GM19239 (cell line): ENCODE measurements at places on chromosomes 5 and 9.

GRCh38 chr9:115674091-115674490, 479.5 kb upstream of the PAPPA start:
- DNase-seq = no peak

- DNase-seq = peak; percentile 40
Measured at GRCh38 chr5:72234265-72234700, 85.8 kb downstream of the MRPS27 start.

GRCh38 chr5:69230181-69230580, 4.5 kb upstream of the CDK7 start:
- no peak for DNase-seq

DNA sequence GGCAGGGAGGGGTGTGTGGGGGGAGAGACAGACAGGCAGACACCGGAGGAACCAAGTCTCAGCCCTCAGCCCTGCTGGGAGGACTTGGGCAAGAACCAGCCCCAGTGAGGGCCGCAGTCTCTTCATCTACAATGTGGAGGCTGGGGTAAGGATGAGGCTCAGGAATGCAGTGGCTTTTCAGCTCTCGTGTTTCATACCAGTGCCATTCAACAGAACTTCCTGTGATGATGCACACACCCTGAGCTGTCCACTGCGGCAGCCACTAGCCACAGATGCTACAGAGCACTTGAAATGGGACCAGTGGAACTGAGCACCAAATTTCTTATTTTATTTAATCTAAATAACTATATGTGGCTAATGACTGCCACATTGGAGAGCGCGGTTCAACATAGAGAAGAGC, 10.7 kb downstream of the CAMK2A start:
- DNase-seq = no peak

- no peak for DNase-seq
Measured at GRCh38 chr5:133155326-133155969, 103.6 kb downstream of the HSPA4 start.

GRCh38 chr9:112654282-112654681, 63.6 kb downstream of the INIP start:
- DNase-seq = no peak

GRCh38 chr5:79189439-79190234, 46.3 kb upstream of the JMY start:
- no peak for DNase-seq

GRCh38 chr5:7673658-7674057, 177.3 kb downstream of the CFAP90 start:
- no peak for DNase-seq

- no peak for DNase-seq
Measured at GRCh38 chr5:10506535-10506934, 57.3 kb upstream of the ANKRD33B start.

- DNase-seq = no peak
Measured at GRCh38 chr9:98978231-98978681, 34.5 kb downstream of the COL15A1 start.

- DNase-seq = no peak
Measured at GRCh38 chr9:68755752-68756151, 50.7 kb downstream of the PIP5K1B start.

- no peak for DNase-seq
Measured at GRCh38 chr5:174292348-174292747, 246.8 kb downstream of the NSG2 start.

DNA sequence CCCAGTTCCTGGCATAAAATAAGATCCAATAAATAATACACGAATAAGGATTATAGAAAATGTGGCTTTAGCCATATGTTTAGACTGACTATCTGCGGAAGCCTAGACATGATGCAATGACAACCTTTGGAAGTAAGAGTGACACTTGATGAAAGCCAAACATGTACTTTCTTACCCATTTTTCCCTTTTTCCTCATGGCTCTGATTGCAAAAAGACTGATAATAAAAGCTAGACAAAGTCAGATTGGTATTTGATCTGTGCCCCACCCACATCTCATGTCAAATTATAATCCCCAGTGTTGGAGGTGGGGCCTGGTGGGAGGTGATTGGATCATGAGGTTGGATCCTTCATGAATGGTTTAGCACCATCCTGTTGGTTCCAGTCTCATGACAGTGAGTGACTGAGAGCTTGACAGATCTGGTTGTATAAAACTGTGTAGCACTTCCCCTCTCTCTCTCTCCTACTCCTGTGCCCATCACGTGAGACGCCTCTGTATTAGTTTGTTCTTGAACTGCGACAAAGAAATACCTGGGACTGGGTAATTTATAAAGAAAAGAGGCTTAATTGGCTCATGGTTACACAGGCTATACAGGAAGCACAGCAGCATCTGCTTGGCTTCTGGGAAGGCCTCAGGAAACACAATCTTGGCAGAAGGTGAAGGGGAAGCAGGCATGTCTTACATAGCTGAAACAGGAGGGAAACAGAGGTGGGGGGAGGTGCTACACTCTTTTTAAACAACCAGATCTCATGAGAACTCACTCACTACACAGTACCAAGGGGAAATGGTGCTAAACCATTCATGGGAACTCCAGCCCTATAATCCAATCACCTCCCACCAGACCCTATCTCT, 243.4 kb upstream of the PIK3R1 start:
- no peak for DNase-seq

DNA sequence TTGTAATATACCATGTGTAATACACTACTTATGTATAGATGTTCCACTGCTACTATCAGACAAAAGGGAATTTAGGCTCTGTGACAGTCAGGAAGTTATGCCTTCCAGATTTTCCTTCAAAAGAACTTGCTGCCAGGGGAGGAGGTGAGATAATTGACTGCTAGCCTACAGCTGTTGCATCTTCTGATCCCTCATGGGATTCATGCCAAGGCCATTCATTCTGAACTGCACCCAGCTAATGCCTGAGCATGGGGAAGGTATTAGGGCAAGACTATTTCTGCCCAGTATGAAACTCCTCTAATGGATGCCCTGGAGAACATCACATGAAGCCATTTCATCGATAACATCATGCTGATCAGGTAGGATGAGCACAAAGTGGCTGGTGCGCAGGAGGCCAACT, 746.5 kb upstream of the ZNF608 start:
- DNase-seq = no peak

- DNase-seq = no peak
Measured at GRCh38 chr5:89816038-89816437, 593.5 kb downstream of the CETN3 start.

- no peak for DNase-seq
Measured at GRCh38 chr5:140240987-140241706, 61.8 kb downstream of the PFDN1 start.

DNA sequence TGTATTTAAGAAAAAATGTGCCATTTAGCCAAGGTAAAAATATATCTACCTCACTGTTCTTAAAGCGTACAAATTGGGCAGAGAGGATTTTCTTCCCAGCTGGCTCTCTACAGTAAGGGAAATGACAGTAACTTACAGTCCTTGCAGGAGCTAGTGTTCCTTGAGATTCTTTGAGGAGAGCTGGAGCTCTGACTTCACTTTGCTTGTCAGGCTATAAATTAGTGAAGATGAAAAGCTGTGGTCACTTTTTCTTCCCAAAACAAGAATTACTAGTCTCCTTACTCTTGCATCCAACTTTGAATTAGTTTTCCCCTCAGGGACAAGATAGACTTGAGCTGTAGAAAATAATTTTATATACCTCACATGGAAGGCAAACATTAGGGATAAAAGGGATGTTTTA, 129.9 kb downstream of the ZSWIM6 start:
- DNase-seq = no peak

GRCh38 chr5:169467041-169467771, 116.4 kb upstream of the SPDL1 start:
- DNase-seq = no peak

DNA sequence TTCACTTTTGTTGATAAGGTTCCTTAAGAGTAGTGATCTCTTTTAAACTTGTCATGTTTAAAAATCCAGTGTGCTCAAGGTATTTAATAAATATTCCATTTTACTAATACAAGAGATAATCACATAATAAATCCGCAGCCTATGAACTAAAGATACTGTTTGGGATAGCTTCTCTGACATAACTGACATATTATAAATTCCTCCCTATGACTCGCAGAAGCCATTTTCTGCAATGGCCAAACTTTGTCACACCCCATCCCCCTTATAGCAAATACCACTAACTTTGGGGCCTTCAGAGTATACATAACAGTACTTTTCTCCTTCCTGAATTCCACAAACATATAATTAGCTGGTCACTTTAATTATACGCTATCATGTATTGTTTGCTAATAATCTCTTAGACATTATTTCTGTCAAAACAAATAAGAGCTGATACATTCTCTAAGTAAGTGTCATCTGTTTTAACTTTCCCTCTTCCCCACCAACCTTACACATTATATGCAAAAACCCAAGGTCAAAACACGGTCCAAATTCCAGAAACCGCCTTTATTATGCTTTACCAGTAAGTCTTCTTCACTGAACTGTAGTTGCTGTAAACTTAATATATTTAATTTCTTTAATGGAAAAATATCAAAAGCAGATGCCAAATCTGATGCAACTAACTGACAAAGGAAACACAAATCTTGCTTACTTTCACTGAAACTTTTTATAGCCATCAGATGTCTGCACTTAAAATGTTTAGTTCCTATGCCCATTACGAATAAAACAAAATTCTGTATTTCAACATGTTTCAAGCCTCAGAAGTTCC, 971 bp downstream of the TMEM267 start:
- no peak for DNase-seq

GRCh38 chr5:20166456-20166855, 178.5 kb upstream of the CDH18 start:
- DNase-seq = no peak

DNA sequence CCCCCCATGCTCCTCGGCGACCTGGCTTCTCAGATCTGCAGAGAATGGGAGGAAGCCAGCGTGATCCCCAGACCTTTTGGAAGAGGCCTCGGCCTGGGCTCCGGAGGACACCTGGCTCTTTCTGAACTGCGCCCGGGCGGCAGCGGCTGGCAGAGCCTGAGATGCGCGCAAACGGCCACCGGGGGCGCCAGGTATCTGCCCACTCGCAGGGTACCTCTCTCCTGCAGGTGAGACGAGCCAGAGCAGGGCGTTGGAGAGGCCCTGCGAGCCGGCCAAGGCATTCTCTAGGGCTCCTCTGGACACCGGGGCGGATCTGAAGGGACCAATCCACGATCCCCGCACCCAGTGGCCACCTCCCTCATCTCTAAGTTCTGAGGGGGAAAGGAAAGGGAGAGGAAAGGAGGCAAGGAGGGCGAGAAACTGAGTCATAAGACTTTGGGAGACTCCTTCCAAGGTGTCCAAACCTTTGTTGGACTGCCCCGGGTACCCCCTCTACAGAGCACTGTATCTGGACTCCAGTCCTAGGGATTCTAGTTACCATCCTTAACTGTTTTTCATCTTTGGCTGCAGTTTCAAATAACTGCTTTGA, 55.0 kb upstream of the SLC46A2 start:
- no peak for DNase-seq

- DNase-seq = no peak
Measured at GRCh38 chr9:127519301-127520166, 68.2 kb downstream of the LRSAM1 start.

DNA sequence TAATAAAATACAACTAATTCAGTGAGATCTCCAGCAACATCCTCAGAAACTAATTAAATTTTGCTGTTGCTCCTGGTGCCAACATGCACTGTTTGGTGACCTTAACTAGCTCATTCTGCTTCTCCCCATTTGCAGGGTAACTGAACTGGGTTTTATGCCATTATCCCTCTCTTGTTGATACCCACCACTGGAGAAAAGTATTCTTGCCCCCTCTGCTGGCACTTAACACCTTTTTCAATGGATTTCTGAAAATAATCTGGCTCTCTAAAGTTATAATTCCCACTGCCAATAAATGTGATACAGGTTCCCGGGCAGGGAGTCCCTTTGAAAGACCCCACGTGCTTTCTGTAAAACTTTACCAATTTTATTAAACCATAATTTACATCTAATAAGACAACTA, 394.3 kb downstream of the OSTF1 start:
- no peak for DNase-seq

DNA sequence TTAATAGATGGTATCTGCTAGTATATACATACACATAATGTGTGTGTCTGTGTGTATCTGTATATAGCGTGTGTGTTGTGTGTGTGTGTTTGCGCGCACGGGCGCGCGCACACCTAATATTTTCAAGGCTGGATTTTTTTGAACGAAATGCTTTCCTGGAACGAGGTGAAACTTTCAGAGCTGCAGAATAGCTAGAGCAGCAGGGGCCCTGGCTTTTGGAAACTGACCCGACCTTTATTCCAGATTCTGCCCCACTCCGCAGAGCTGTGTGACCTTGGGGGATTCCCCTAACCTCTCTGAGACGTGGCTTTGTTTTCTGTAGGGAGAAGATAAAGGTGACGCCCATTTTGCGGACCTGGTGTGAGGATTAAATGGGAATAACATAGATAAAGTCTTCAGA, 757 bp downstream of the FXN start:
- no peak for DNase-seq

- DNase-seq = no peak
Measured at GRCh38 chr9:96177005-96177718, 124.8 kb downstream of the HSD17B3 start.

DNA sequence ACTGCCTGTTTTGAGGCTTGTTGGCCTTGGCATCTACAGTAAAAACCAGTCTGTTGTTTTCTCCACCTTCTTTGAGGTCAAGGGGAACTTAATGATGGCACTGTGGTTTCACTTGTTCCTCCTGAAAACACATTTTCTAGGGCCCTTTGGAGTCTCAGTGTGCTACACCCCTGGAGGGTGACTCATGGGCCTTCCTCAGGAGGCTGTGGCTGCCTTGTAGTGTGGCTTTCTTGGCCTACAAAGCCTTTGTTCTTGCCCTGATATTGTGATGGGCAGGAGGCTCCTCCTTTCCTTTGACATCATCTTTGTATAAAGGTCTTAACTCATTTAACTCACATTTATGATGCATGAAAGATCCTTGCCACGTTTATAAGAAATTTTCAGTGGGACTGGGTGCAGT, 56.3 kb upstream of the GPBP1 start:
- no peak for DNase-seq

DNA sequence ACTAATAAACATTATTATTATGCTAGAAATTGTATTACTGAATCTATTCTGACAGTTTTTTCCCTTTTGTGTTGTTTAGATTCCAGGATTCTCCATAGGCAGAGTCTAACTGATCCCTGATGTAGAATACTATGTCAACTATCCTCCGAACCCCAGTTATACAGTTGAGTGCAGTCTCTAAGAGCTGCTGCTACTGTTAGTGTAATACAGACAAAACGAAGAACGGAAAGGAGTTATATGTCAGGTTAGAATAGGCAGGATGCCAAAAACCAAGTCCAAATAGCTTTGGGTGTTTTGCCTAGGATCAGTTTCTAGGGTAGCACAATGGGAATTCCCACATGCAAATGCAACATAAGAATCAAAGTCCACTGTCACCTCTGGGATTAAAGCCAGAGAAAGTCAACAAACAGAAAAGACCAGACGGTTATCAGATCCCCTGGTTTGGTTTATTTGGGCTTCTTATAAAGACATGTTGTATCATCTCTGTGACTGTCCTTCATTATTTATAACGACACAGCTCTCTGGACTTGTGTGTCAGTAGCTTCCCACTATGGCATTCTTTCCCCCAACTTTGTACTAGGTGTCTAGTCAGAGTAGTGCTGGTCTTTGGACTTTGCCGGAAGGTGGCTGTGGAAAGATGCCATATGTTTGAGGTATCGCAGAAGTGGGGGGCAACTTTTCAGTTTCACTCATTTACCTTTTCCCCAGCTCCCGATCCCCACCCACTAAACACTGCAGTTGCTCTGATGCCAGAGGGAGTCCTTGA, 14.9 kb upstream of the TMEM38B start:
- DNase-seq = no peak

- no peak for DNase-seq
Measured at GRCh38 chr9:136002881-136003280, 41.7 kb upstream of the UBAC1 start.
